ENCODE measurements at places on chromosomes 4 and X. TPM values are rescaled to one million over a fixed set of nuclear protein-coding genes. Genes with fewer than 3 reads are reported as not detected.
A peak's percentile ranks its signal among the peaks of the same experiment; 100 is the strongest.

- DNase-seq: peak; percentile 83
Measured at GRCh38 chr4:71184195-71184781, 154.5 kb upstream of the SLC4A4 start.

KLF8 gene
- 9.7 TPM for total RNA-seq

NLGN3 gene
- total RNA-seq: 31.2 TPM

PRSS12 gene
- 15.9 TPM for total RNA-seq

KIF4A gene
- total RNA-seq: 6.3 TPM

DNA sequence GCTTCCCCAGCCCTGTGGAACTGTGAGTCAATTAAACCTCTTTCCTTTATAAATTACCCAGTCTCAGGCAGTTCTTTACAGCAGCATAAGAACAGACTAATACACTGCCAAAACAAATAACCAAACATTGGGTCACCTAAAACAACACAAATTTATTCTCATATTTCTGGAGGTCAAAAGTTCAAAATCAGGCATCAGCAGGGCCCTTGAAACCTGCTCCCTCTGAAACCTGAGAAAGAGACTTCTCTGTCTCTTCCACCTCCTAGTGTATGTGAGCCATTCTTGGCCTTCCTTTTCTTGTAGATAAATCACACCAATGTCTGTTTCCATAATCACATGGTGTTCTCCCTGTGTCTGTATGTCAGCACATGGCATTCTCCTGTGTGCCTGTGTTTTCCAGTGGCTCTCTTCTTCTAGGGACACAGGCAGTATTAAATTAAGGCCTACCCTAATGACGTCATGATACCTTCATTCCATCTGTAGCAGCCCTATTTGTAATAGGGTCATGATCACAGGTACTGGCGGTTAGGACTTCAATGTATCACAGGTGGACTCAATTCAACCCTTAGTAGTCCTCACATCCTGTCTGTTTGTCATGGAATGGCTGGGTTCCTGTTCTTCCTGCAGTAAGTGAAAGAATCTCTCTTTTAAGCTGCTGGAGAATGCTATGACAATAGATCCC lies 147.3 kb upstream of the CLNK start:
- no peak for DNase-seq

MAB21L2 gene
- total RNA-seq: 25.7 TPM

GRCh38 chr4:8383016-8383415 lies 57.5 kb downstream of the ACOX3 start:
- no peak for DNase-seq

GRCh38 chr4:11402192-11402591 lies 26.5 kb downstream of the HS3ST1 start:
- DNase-seq: no peak

GRCh38 chrX:65772842-65773241 lies 105.4 kb downstream of the MSN start:
- no peak for DNase-seq

DNA sequence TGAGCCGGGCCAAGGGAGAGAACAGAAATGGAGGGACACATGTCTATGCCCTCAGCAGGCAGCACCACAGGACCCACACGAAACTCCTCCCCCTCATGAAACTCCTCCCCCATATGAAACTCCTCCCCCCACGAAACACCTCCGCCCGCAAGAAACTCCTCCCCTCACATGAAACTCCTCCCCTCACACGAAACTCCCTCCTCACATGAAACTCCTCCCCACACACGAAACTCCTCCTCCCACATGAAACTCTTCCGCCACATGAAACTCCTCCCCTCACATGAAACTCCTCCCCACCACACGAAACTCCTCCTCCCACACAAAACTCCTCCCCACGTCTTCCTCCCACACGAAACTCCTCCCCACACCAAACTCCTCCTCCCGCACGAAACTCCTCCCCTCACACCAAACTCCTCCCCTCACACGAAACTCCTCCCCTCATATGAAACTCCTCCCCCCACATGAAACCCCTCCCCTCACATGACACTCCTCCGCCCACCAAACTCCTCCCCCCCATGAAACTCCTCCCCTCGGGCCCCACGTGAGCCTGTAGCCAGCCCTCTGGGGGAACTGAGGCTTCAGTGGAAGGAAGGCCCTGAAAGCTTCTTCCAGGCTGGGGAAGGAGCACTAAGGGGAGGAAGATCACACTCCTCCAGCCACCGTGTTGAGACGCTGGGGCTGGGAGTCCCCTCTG lies 15.2 kb downstream of the ADRA2C start:
- DNase-seq: no peak

DNA sequence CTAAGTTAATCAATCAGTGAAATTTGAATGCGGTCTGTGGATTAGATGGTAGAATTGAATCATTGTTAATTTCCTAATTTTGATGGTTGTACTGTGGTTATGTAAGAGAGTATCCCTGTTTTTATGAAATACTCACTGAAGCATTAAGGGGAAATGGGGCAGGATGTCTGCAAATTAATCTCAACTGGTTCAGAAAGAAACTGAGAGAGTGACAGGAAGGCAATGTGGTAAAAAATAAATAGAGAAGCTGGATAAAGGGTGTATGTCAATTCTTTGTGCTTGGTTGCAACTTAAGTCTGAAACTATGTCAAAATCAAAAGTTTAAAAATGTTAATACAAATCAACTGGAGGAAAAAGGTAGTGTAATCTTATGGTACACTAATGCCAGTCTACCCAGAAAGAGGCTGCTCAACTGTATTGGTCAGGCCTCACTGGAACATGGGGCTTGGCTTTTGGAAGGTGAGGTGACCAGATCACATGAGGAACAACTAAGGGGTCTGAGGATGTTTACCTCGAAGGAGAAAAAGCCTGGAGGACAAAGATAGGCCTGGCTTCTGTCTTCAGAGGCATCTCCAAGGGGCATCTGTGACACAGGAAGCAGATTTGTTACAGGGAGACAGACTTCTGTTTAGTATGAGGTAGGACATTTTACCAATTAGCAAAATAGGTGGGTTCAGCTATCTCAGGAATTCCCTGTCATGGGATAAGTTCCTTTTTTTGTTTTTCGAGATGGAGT lies 83.1 kb downstream of the DLG3 start:
- DNase-seq: no peak

- no peak for DNase-seq
Measured at GRCh38 chr4:75989846-75990528, 758 bp downstream of the SDAD1 start.

SCML2 gene
- 5.8 TPM for total RNA-seq

MTTP gene
- total RNA-seq: 1.6 TPM

CITED1 gene
- total RNA-seq: 6.3 TPM

GRCh38 chrX:155767876-155768769 lies 113.0 kb upstream of the VAMP7 start:
- DNase-seq: peak; percentile 26

MAGEA11 gene
- total RNA-seq: not detected

- no peak for DNase-seq
Measured at GRCh38 chrX:31200430-31200829, 128.6 kb upstream of the FTHL17 start.

GRCh38 chrX:120797188-120797851 lies 78.3 kb downstream of the CT47B1 start:
- peak; percentile 15 for DNase-seq

ZMAT1 gene
- 14.8 TPM for total RNA-seq

DNA sequence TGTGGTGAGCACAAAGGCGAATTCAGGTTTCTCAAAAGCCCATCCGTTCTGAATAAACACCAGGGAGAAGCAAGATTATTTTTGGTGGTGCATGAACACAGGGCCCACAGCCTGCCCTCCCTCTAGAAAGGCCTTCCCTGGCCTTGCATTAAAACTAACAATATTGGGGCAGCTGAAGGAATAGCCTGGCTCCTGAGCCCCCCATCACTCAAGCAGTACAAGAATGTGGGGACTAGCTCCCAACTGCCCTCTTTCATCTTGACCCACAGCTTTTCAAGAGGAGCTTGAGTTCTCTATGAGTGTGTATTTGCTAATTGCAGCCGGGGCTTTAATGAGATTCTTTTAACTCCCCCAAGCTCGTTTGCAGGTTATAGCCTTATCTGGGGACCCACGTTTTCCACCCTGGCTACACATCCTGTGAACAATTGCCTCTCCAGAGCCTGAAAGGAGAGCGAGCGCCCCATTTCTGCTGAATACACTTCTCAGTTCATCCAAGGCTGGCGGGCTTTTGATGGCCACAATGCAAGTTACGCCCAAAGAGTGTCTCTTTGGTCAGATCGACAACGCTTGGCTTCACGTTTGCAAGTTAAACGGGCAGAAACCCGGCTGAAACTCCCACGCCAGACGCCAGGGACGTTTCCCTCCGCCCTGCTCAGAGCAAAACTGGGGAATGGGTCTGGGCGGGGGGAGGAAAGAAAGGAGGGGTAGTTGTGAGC lies 4.7 kb upstream of the GSX2 start:
- DNase-seq: no peak

KCND1 gene
- 1.8 TPM for total RNA-seq

DNA sequence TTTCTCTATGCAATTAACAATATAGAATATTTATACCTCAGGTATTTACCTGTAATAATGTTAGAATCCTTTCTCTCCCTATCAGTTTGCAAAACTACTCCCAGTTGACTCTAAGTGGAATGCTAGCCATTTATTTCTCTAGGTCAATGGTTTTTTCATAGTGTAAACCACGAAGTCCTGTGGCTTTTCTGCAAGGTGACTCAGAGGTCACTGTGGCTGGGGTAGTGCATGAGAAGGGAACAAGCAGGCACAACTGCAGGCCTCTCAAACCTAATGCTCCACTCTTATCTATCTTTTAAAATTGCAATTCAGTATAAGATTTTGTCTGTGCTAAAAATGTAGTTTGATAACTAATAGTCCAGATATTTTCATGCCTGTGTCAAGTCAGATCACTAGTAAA lies 159.4 kb downstream of the ANTXR2 start:
- DNase-seq: no peak

LRIT3 gene
- total RNA-seq: 0.22 TPM

GRCh38 chrX:44947995-44948394 lies 75.0 kb downstream of the KDM6A start:
- DNase-seq: no peak

RHOXF1 gene
- 0.50 TPM for total RNA-seq

DNA sequence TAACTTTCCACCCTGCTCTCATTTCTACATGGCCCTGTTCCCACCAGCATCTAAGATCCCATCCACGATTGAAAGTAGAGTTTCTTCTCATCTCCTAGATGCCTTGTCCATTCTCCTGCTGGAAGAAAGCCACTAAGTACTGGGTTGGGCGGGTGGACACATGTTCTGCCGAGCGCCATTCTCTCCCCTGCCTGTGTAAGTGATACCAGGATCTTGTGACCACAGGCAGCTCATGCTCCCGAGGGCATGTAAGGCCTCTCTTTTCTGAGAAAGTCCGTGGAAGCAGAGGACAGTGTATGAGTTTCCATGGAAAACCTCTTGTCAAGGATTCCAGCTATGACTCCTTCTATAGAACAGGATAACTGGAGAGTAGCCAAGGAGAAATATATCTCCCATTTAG lies 3.3 kb upstream of the SLC25A4 start:
- no peak for DNase-seq

PABPC1L2A gene
- total RNA-seq: 1.7 TPM

PNMA3 gene
- 24.8 TPM for total RNA-seq

GAK gene
- 41.8 TPM for total RNA-seq

- peak; percentile 79 for DNase-seq
Measured at GRCh38 chrX:70998411-70999027, 67.6 kb upstream of the SLC7A3 start.

GRCh38 chrX:132708529-132708928 lies 219.7 kb upstream of the MBNL3 start:
- no peak for DNase-seq

- no peak for DNase-seq
Measured at GRCh38 chr4:73224886-73225285, 33.7 kb downstream of the ANKRD17 start.

DNA sequence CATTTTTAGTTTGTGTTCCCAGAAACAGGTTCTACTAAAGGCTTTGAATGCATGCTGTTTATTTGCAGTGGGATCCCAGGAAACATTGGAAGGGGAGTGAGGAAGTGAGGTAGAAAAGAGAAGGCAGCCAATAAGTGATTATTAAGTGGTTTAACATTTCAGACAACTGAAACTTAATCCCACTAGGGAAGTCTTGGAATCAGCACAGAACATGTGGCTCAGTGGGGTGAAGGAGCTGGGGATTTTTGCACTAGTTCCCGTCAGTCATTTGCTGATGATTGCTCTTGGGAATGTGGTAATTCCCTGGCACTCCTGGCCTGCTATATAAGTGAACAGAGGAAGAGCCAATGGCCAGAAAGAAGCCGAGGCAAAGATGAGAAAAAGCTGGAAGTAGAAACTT lies 1053.0 kb upstream of the IGFBP7 start:
- peak; percentile 29 for DNase-seq

- DNase-seq: peak; percentile 74
Measured at GRCh38 chr4:93184053-93184452, 644.5 kb upstream of the ATOH1 start.

DNA sequence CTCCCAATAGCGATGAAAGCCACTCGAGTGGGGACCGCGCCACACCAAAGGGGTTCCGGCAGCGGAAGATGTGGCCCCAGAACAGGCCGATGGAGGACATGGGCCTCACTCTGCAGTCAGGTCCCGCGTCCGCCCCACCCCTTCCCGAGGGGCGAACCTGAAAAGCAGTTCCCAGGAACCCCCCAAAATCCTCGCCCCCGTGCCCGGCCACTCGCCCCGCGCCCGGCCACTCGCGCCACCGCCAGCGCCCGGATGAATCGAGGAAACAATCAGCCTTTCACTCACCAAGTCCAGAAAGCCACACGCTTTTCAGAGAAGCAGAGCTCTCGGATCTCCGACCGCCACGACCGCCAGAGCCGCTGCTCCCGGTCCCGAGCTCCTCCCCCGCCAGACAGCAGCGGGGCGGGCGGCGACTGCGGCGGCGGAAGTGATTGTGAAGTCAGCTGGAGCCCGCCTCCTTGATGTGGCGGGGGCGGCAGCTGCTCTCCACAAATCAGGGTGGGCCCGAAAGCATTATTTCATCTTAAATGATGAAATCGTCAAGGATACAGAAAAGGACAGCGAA lies at the start of gene PJA1:
PJA1 (minus strand) TSS at position 367 of the 565 bp plus-strand sequence. CDS start 2,380 bp downstream, outside the sequence.
- DNase-seq: no peak

ASB12 gene
- total RNA-seq: 0.22 TPM

NKX3-2 gene
- total RNA-seq: 0.20 TPM

DNA sequence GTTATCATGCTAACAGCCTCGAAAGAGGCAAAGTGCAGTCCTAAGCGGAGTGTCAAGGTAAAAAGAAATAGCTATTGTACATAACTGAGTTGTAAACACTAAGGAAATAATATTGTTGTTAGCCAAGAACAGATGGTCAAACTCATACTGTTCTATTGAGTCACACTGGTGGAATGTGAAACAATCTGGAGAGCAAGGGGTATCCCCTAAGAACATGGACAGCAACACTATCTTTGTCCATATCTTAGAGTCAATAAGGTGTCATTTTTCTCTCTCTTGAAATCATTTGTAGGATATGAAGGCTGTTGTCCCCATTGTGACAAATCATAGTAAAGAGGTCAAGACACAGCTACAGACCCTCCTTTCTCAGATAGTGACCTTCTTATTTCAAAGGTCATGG lies 4.5 kb upstream of the PDGFC start:
- no peak for DNase-seq
